ENCODE measurements at places on chromosomes 5 and 9. TPM values are rescaled to one million over a fixed set of nuclear protein-coding genes. Genes with fewer than 3 reads are reported as not detected.

C5 gene
- 4.2 TPM for total RNA-seq

TLN1 gene
- total RNA-seq, result 256 TPM

PITX1 gene
- total RNA-seq, result 42.9 TPM

PCDHA6 gene
- total RNA-seq, result 1.5 TPM

NIPAL4 gene
- total RNA-seq, result 0.96 TPM

SPINK4 gene
- not detected for total RNA-seq

FAM169A gene
- total RNA-seq, result 13.5 TPM

GRIA1 gene
- not detected for total RNA-seq

BTNL8 gene
- total RNA-seq, result not detected

ENTREP1 gene
- total RNA-seq, result 0.35 TPM

PCDHGC5 gene
- total RNA-seq, result 0.69 TPM

BARHL1 gene
- total RNA-seq, result not detected

GRIN3A gene
- total RNA-seq, result not detected

CCDC183 gene
- total RNA-seq, result 0.26 TPM

CEP78 gene
- 13.7 TPM for total RNA-seq

MUSK gene
- total RNA-seq, result not detected

ISL1 gene
- 1.2 TPM for total RNA-seq

MARCOL gene
- not detected for total RNA-seq

CCDC152 gene
- not detected for total RNA-seq

SLC27A4 gene
- total RNA-seq, result 18.8 TPM

FAXDC2 gene
- 0.79 TPM for total RNA-seq

CMYA5 gene
- 0.61 TPM for total RNA-seq

GNAQ gene
- total RNA-seq, result 38.1 TPM

ZNF484 gene
- total RNA-seq, result 7.3 TPM

CDO1 gene
- 0.44 TPM for total RNA-seq

PAM gene
- 60.3 TPM for total RNA-seq

ENTPD2 gene
- 13.4 TPM for total RNA-seq

PDCD1LG2 gene
- 1.8 TPM for total RNA-seq

PCDHA11 gene
- 0.27 TPM for total RNA-seq

PCSK1 gene
- 4.4 TPM for total RNA-seq

TOPORS gene
- total RNA-seq, result 16.7 TPM

LECT2 gene
- total RNA-seq, result not detected

TAF11L5 gene
- total RNA-seq, result not detected

PHF24 gene
- not detected for total RNA-seq

TEX48 gene
- total RNA-seq, result not detected

PLPPR1 gene
- total RNA-seq, result not detected

N4BP3 gene
- total RNA-seq, result 0.56 TPM

LRRC19 gene
- total RNA-seq, result not detected

ERP44 gene
- 31.8 TPM for total RNA-seq

INSL6 gene
- total RNA-seq, result not detected

ARL14EPL gene
- total RNA-seq, result not detected

SOX30 gene
- not detected for total RNA-seq

PCDHA9 gene
- total RNA-seq, result 0.25 TPM

RANBP3L gene
- total RNA-seq, result not detected

GGTA1 gene
- total RNA-seq, result not detected

NOTCH1 gene
- 53.4 TPM for total RNA-seq

C1QTNF2 gene
- total RNA-seq, result not detected

USP20 gene
- 14.7 TPM for total RNA-seq

PFN3 gene
- not detected for total RNA-seq

ANKRD34B gene
- not detected for total RNA-seq

SPINK5 gene
- 3.1 TPM for total RNA-seq

SLC36A3 gene
- not detected for total RNA-seq

GPX3 gene
- total RNA-seq, result not detected

IFNW1 gene
- not detected for total RNA-seq

PLEKHG4B gene
- total RNA-seq, result not detected

DROSHA gene
- total RNA-seq, result 57.7 TPM

All from MCF 10A (cell line).